ENCODE measurements at places on chromosomes 2 and 18. TPM values are rescaled to one million over a fixed set of nuclear protein-coding genes. Genes with fewer than 3 reads are reported as not detected.

The ERCC3 gene
- total RNA-seq, result 52.1 TPM

The TSPYL6 gene
- not detected for total RNA-seq

The RFX8 gene
- total RNA-seq, result 2.8 TPM

The SMCHD1 gene
- total RNA-seq, result 195 TPM

The CRYGC gene
- not detected for total RNA-seq

The SALL3 gene
- not detected for total RNA-seq

The ABCG5 gene
- not detected for total RNA-seq

The SLC23A3 gene
- total RNA-seq, result 2.8 TPM

The IL1B gene
- not detected for total RNA-seq

The PPP1R1C gene
- not detected for total RNA-seq

The LOXHD1 gene
- 0.25 TPM for total RNA-seq

The RSAD2 gene
- 101 TPM for total RNA-seq

The ASTL gene
- total RNA-seq, result 0.22 TPM

The TMEM37 gene
- not detected for total RNA-seq

The MC5R gene
- not detected for total RNA-seq

The AFF3 gene
- 7.4 TPM for total RNA-seq

The RMDN2 gene
- total RNA-seq, result 2.0 TPM

The NXPH2 gene
- total RNA-seq, result not detected

The ITM2C gene
- total RNA-seq, result 30.4 TPM

The CACNB4 gene
- total RNA-seq, result 0.21 TPM

The STK17B gene
- total RNA-seq, result 329 TPM

The TUBA4B gene
- not detected for total RNA-seq

The LDLRAD4 gene
- total RNA-seq, result 28.6 TPM

The MGAT4A gene
- 93.9 TPM for total RNA-seq

The HOXD9 gene
- total RNA-seq, result not detected

The APOB gene
- not detected for total RNA-seq

The CNRIP1 gene
- not detected for total RNA-seq

The CFAP53 gene
- 0.50 TPM for total RNA-seq

The VWC2L gene
- total RNA-seq, result not detected

The FHOD3 gene
- not detected for total RNA-seq

The DSG4 gene
- total RNA-seq, result not detected

The C1QL2 gene
- total RNA-seq, result not detected

The SERPINB10 gene
- not detected for total RNA-seq

The SNORC gene
- 1.1 TPM for total RNA-seq

The MYO7B gene
- total RNA-seq, result 0.69 TPM

The CRYBA2 gene
- not detected for total RNA-seq

The SERPINB3 gene
- total RNA-seq, result not detected

The SULT1C2 gene
- total RNA-seq, result not detected

The TUBB8B gene
- total RNA-seq, result not detected

The BOLL gene
- not detected for total RNA-seq

The PARD3B gene
- total RNA-seq, result 0.50 TPM

The AQP12B gene
- total RNA-seq, result not detected

The CRYGD gene
- not detected for total RNA-seq

Data from activated CD4-positive, alpha-beta T cell treated with anti-CD3 and anti-CD28 coated beads, Interleukin-2, amount 10 ng/mL, durations not matched to agents 7 days and 5 days (primary cell).